ENCODE measurements at places on chromosomes 5 and 9.
A peak's percentile ranks its signal among the peaks of the same experiment; 100 is the strongest.

GRCh38 chr9:32725066-32725860, 58.1 kb upstream of the TMEM215 start:
- DNase-seq, result no peak

DNA sequence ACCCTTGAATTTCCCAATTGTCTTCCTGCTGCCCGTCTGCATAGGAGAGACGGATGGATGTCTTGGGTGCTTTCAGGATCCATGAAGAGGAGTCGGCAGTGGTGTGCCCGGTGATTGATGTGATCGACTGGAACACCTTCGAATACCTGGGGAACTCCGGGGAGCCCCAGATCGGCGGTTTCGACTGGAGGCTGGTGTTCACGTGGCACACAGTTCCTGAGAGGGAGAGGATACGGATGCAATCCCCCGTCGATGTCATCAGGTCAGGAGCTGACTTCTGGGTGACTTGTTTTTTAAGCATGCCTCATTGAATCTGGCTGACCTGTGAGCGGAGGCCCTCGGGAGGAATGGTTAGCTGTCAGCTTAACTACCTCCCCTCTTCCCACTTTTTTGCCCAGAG, 24.2 kb downstream of the GALNT12 start:
- DNase-seq, result no peak

GRCh38 chr5:43191740-43192557, at the start of gene NIM1K:
Gene NIM1K (plus strand): TSS chr5:43192225. CDS start chr5:43245776, 53,551 bp downstream.
- DNase-seq, result no peak

- DNase-seq, result no peak
Observed at GRCh38 chr5:8012131-8012977, 143.4 kb downstream of the MTRR start.

DNA sequence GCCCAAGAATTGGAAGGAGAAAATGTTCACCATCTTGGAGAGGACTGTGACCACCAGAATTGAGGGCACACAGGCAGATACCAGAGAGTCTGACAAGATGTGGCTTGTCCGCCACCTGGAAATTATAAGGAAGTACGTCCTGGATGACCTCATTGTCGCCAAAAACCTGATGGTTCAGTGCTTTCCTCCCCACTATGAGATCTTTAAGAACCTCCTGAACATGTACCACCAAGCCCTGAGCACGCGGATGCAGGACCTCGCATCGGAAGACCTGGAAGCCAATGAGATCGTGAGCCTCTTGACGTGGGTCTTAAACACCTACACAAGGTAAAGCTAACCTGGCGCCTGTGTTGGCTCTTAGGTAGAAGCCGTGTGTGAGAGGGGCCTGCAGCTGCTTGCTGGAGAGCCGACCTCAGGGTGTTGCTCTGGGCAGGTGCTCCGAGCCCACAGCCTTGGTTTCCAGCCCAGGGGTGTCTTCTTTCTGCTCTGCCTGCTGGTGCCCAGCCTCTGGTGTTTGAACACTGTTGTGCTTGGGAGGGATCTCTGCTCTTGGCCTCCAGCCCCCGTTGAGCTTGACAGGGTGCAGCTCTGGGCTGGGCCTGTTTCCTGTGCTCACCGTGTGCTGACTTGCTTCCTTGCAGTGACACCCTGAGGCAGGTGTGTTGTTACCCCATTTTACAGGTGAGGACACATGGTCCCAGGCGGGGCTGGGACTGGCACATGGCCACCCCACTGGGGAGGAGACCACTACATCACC, 10.9 kb downstream of the EXOC3 start:
- DNase-seq, result no peak

DNA sequence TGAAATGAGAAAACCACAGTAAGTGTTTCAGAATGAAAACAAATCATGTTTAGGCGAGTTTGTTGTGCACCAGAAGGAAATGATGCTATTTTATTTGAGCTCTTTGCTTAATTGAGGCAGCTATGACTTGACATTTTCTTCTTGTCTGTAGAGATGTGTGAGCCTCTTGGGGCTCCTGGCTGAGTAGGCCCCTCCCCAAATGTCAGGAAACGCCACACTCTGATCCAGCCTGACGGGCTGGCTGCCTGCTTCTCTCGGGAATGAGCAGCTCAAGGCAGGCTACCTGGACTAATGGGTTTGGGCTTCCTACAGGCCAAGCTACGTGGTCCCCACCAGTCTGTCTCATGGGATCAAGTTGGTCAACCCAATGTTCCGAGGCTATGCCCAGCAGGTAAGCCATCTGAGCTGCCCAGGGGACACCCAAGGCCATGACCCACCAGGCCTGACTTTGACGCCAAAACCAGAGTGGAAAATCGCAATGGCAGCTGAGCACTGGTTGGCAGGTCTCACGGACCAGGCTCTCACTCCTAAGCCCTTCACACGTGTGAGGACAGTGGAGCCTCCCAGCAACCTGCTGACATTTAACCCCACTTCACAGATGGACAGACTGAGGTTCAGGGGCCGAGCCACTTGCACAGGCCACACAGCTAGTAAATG, 29.9 kb downstream of the USP20 start:
- DNase-seq, result no peak

GRCh38 chr5:6758236-6758635, 45.0 kb downstream of the TENT4A start:
- no peak for DNase-seq

DNA sequence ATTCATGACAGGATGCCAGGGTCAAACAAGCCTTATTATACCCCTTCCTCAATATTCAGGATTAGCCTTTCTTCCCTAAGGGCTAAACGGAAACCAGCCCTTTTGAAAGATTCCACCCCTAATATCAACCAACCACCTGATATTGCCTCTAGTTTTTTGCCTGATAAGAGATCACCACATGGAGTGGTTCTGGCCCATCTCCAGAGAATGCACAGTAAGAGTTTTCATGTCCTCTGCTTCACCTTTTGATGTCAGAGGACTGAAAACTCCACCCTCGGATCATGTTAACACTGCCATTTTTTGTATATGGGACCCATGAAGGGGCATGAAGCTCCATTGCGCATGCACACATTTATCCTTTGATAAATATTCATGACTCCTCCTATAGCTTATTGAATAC, 5.8 kb upstream of the LNPEP start:
- no peak for DNase-seq

- no peak for DNase-seq
Observed at GRCh38 chr5:139082813-139083498, 115.2 kb downstream of the SIL1 start.

DNA sequence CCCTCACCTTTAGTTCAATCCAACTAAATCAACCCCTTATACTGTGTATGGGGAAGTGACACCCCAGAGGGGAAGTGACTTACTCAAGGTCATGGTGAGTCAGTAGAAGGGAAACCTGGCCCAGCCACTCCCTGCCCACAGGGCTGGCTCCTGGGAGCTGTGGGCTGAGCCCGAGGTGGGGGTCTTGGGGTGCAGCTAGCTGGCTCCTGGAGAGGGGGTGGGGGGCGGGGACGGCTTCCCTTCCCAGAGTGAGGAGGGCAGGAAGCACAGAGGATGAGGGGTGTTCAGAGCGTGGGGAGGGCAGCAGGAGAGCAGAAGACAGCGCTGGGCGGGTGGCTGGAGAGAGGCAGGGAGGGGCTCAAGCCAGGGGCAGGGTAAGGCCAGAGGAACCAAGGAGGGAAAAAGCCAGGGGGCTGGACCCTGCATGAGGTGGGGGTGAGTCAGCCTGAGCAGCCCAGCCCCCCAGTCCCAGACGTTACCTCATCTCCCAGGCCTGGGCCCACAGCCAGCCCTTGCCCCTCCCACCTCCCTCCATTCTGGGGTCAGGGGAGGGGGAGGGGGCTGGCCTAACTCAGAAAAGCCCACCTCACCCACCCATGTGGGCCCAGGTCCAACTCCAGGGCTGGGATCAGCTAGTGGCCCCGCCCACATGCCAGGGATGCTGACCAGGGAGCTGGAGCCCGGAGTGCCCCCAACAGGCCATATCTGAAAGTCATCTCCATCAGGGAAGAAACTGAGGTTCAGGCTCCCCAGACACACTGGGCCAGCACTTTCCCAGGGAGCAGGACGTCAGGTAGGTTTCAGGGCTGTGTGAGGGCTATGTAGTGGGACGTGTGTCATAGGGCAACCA, 2.8 kb downstream of the PDLIM7 start:
- DNase-seq, result peak; percentile 91

DNA sequence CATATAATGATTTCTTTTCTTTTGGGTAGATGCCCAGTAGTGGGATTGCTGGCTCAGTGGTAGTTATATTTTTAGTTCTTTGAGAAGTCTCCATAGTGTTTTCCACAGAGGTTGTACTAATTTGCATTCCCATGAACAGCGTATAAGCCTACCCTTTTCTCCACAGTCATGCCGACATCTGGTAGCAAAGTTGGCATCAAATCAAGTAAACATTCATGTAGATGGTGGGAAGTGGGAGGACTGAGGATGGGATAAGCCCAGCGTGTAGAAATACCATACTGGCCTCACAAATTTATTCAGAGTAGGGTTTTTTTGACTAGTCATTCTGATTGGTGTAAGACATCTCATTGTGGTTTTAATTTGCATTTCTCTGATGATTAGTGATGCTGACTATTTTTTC, 115.4 kb downstream of the EGFLAM start:
- DNase-seq, result no peak

DNA sequence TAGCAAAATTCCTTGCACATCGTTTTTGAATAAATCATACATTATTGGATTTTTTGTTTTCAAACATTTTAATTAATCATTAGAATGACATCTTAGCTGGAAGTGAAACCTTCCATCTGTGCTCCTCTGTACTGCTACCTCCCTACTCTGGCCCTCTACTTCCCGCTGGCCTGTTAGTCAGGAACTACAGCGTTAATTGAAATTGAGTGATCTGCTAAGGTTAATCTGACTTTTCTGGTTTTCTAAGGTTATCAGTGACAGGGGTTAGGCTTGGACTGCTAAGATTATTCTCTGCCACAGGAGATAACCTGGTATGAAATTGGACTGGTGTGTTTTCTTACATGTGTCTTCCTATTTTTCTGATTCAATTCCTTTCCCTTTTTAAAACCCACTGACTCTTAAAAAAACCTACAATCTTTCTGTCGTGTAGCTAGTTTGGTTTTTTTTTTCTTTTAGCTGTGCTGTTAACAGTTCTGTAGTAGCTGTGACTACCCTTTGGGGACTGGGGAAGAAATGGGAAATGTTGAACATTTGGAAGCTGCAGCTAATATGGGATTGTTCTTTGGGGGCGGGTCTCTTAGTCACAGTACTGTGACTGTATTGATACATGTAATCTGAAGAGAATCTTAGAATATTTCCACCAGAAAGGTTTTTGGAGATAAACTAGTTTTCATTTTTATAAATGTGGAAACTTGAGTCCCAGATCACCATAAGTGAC, 4.6 kb downstream of the KIF2A start:
- DNase-seq, result no peak

DNA sequence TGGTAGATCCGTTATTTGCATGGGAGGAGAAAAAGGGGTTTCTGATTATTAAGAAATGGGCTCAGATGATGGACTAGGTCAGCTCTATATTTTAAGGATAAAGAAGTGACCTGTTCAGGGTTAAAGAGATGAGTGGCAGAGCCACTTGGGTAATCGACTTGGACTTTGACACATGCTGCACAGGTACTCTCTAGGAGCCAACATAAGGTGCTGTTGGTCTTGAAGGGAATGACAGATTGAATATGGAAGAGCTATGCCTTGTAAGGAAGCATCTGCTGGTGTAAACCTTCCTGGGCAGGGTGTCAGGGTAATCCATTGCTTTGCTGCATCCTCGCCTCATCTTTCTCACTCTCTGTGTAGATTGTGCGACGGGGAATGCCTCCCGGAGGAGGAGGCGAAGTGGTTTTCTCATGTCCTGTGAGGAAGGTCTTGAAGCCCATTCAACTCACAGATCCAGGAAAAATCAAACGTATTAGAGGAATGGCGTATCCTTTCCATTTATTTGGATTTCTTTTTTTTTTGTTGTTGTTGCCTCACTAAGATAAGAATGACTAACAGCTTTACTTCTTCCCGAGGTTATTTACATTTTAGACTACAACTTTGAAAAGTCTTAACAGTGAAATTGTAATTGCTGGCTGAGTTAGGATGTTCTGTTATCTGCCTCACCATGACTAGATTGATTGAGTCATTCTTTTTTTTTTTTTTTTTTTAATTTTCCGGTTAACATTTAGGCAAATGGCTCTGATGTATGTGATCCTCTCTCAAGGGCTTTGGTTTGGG, 41.2 kb downstream of the RCL1 start:
- DNase-seq, result no peak

GRCh38 chr9:88898039-88898720, 93.1 kb upstream of the S1PR3 start:
- DNase-seq, result no peak

- no peak for DNase-seq
Observed at GRCh38 chr5:123099514-123100151, 10.6 kb downstream of the PRDM6 start.

DNA sequence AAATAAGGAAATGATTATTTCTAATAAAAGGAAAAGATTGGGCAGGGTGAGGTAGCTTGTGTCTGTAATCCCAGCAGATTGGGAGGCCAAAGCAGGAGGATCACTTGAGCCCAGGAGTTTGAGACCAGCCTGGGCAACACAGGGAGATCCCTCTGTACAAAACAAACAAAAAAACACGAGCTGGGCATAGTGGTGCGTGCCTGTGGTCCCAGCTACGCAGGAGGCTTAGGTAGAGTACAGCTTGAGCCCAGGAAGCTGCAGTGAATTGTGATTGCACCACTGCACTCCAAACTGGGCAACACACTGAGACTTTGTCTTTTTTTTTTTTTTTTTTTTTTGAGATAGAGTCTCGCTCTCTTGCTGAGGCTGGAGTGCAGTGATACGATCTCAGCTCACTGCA, 18.8 kb downstream of the GDA start:
- no peak for DNase-seq

DNA sequence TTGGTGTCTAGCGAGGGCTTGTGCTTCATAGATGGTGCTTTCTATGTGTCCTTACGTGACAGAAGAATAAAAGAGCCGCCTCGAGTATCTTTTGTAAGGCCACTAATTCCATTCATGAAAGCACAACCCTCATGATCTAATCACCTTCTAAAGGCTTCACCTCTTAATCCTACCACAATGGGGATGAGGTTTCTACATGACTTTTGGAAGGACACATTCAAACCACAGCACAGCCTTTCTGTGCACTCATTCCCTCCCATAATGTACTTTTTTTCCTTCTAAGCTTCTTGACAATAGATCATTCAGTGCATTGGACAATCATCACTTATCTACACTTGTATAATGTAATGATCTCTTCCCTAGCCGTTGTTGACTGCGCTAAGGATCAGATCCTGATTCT, 774.8 kb downstream of the BRINP1 start:
- no peak for DNase-seq

DNA sequence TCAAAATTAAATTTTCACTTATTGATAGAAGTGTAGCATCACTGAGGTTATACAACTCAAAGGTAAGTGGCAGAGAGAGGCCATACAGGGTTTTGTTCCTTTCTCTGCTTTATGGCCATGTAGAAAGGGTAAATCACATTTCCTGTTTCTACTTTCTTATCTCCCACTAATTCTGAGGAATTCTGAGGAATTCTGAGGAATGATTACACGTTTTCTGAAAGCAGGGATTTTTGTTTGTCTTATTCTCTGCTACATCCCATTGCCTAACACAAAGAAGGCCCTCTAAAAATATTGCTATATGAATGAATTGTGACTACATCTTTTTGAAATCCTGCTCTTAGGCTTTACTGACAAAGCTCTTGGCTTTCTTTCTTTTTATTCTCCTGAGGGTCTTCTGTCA, 516.9 kb upstream of the ZNF608 start:
- DNase-seq, result no peak
